ENCODE measurements at places on chromosomes 4 and X.

DNA sequence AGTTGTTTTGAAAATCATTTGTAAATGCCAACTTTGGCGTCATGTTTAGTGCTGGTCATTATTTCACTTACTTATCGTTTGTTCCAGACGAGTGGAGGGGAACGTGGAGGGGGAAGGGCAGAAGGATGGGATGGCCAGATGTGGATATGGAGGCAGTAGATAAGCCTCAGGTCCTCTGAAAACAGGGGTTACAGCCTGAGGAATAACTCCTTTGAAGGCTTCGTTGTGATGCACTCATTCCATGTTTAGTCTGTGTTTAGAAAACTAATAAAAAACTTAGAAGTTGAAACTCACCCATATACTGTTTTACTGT is 1.1 kb downstream of the MOB1B start:
- no peak for DNase-seq

GRCh38 chr4:30653291-30653690 is 66.9 kb upstream of the PCDH7 start:
- no peak for DNase-seq

DNA sequence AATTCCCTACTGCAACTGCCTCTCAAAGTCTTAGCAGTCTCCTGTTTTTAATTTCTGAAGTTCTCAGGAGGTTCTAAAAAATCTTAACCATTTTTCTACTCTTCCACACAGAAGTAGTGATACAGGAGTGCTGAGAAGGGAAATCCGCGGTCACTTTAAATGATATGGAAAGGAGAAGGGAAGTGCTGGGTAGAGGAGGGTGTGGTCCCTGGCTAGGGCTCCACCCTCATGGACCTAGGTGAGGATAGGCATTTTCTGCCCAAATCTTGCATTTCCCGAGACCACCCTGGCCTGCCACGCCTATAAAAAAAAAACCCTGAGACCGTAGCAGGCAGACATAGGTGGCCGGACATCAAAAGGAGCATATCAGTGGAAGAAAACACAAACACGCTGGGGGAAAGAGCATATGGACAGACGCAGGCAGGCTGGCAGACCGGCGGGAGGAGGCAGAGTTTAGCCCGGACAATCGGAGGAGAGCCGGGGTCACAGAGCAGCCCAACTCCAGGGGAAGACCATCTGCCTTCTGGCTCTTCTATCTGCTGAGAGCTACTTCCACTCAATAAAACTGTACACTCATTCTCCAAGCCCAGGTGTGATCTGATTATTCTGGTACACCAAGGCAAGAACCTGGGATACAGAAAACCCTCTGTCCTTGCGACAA is 85.7 kb downstream of the POU3F4 start:
- no peak for DNase-seq

GRCh38 chr4:88295656-88296055 is 11.3 kb upstream of the PPM1K start:
- no peak for DNase-seq

DNA sequence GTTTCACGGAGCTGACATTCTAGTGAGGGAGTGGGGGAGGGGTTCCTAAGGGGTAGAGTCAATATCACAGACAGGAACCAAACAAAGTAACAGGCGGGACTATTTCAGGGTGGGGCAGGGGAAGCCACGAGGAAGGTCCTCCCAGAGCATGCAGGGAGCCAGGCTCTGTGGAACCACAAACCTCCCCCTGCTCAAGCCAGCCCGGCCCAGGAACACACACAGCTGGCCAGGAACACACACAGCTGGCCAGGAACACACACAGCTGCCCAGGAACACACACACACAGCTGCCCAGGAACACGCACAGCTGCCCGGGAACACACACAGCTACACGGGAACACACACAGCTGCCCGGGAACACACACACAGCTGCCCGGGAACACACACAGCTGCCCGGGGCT is 24.8 kb downstream of the EVC2 start:
- DNase-seq, result no peak

DNA sequence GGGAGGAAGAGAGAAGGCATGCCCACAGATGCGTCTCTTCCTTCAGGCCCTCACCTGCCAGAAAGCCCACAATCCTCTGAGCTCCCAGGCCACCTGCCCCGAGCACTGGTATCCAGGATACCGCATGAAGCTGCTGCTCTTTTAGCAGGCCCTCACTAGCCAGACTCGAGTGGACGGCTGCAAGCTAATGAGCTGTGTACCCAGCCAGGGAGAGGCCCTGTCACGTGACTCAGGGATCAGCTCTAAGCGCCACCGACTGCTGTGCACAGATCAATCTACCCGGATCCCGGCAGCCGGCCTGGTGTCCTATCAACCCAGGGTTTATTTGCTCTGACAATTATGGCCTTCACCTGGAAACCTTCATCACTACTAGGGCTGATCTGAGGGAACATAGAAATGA is 39.0 kb downstream of the BCOR start:
- DNase-seq, result no peak

- DNase-seq, result no peak
Observed at GRCh38 chr4:168441412-168441811, 38.9 kb downstream of the DDX60L start.

- no peak for DNase-seq
Observed at GRCh38 chr4:175998782-175999181, 66.9 kb upstream of the WDR17 start.

- no peak for DNase-seq
Observed at GRCh38 chr4:159216834-159217233, 114.0 kb downstream of the RAPGEF2 start.

DNA sequence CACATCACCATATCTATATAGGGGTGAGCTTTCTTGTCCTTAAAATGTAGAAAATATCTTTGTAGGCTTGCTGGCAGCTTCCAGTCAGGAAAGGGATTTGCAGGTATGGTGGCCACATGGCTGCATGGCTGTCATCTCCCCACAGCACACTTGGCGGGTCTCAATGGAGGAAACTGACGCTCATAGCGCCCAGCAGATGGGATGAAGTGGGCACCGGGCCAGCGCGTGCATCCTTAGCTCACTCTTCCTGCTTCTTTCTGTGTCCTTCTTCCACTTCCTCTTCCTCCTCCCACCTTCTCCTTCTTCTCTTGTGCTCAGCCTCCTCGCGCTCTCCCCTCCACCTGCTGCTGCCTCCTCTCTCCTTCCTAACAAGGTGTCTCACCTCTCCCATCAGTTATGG is 156.2 kb upstream of the PSAPL1 start:
- no peak for DNase-seq

DNA sequence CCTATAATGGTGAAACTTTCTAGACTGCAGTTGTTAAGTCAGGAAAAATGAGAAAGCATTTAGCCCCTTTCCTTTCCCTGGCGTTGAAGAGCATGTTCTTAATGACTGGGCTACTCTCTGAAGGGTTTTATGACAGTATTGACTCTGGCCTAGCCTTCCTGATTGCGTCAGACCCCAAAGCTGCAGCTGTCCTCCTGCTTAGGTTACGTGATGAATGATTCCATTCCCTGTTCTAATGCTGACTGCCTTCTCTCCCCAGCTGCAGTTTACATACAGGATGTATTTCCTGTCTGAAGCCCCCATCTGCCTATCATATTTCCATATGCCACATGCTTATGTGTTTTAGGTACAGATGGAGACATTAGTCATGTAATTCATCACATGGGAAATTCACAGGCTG is 105.8 kb upstream of the EGFL6 start:
- DNase-seq, result no peak

- DNase-seq, result no peak
Observed at GRCh38 chr4:189765301-189765700, 175.4 kb upstream of the FRG1 start.

DNA sequence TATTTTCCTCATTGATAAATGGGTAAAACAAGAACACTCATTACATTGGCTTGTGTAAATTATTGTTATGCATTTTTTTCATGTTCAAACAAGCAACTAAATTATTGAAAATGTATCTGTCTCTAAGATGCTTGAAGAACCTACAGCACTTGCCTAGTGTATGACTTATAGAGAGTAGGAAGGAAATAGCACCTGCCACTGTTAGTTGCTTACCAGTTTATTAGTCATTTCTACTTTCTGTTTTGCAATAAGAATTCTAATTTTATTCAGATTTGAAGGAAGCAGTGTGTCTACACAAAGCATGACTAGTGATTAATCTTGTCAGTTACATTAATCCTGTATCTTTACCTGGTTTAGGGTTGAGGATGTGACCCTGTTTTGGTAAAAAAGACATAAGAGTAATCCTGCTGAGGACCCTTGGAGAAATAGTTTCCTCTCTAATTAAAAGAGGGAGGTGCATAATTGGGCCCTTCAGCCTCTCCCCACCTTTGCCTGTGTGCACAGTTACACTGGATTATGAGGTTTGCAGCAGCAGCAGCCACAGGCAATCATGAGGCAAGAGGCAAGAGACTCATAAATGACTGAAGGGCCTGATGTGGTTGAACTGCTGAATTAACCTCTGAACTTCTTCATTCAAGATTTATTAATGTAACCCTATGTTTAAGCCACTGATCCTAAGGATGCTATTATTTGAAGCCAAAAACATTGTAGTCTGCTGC is 1202.1 kb downstream of the ADGRL3 start:
- DNase-seq, result no peak

- no peak for DNase-seq
Observed at GRCh38 chr4:85391589-85392410, 83.2 kb upstream of the ARHGAP24 start.

GRCh38 chr4:162797108-162797507 is 369.6 kb downstream of the NAF1 start:
- no peak for DNase-seq

DNA sequence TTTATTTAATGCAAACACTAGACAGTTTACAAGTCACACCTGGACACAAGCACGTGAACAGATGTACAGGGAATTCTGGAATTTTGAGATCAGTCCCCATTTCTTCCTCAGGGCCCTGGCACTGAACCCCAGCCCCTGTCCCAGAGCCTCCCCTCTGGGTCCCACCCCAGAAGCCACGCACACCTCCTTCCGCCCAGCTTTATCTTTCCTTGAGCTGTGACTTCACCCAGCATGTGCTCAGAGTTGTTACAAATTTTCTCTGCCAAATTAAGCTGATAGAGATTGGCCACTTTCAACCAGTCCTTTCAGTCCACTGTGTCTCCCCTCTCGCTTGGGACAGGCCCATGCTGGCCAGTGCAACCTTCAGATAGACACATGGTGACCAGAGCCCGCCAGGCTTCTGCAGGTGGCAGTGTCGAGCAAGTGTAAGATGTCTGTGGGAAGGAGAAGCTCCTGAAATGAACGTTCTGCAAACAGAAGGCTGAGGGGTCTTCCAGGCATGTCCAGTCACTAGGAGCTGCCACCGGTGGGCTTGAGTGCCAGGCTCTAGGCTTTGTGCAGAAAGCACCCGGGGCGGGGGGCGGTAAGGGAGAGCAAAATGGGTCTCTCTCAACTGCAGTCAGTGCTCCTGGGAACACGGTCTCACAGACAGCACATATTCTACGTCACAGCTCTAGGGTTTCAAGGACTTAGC is 73.3 kb downstream of the MTMR1 start:
- no peak for DNase-seq

GRCh38 chrX:270848-271367 is 10.3 kb upstream of the PLCXD1 start:
- no peak for DNase-seq

DNA sequence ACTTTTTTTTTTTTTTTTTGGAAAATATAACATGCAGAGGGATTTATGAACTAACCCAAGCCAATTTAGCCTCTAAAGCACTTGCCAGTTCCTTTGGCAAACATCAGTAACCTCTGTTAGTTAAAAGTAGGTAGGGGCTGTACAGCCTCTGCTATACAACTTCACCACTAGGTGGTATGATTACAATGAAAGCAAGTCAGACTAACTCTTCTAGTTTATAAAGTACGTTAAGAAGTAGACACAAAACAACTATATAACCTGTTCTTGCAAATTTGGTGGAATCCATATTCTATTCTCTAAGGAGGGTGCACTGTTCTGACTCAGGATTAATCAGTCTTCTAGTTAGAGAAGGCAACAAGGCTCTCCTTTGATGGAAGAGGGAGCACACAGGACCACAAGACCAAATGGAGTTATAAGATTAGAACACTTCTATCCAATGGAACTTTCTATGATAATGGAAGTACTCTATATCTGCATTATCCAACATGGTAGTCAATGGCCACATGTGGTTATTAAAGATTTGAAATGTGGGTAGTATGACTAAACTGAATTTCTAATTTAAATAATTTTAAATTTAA is 12.8 kb downstream of the AIMP1 start:
- DNase-seq, result no peak

DNA sequence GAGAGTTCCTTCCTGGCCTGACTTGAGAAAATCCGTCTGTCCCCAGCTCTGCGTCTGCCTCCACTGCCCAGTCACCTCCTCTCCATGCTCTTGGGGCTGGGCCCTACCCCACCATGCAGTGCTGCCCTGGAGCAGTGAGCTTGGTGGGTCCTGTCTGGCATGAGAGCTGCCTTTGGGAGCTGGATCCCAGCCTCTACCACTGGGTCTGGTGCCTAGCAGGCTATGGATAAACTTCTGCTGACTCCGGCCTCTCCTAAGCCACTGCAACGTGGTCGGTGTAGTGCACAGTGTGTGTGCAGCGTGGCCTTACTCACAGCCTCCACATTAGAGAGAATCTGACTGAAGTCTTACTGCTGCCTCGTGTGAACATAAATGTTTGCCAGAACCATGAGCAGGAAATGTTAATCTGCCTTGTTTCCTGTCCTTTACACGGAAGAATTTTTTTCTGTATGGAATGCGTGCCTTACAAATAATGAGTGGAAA is 47.6 kb downstream of the HTT start:
- DNase-seq, result no peak

- DNase-seq, result peak; percentile 15
Observed at GRCh38 chr4:107931775-107932321, 499 bp downstream of the CYP2U1 start.

- DNase-seq, result no peak
Observed at GRCh38 chr4:89755220-89755619, 81.7 kb downstream of the SNCA start.

- no peak for DNase-seq
Observed at GRCh38 chr4:106614441-106614840, 245.9 kb upstream of the GIMD1 start.

DNA sequence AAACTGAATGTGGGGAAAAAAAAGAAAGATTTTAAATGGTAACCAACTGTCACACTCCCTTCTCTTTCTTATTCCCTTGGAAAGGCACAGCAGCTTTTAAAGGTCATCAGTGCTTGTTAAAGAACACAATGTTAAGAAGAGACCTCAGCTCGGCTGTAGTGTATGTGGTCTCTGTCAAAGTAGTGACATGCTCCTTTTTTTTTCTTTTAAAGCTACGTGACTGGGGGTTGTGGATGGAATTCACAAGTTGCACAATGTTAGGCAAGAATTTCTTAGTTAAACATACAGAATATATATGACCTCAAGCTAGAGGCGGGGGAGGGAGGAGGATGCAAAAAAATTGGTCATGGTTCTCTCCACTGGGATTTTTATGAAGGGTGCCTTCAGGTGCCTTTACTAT is 45.6 kb downstream of the OCRL start:
- no peak for DNase-seq

GRCh38 chr4:1413687-1414479 is 7.6 kb upstream of the NKX1-1 start:
- DNase-seq, result no peak

GRCh38 chr4:185357211-185357610 is 38.5 kb downstream of the LRP2BP start:
- no peak for DNase-seq

GRCh38 chrX:39475372-39475771 is 622.4 kb downstream of the BCOR start:
- DNase-seq, result no peak

- DNase-seq, result no peak
Observed at GRCh38 chr4:46505131-46505530, 115.2 kb upstream of the GABRA2 start.

- no peak for DNase-seq
Observed at GRCh38 chrX:71162981-71163380, 18.3 kb downstream of the NLGN3 start.

Measured in stimulated activated CD4-positive, alpha-beta T cell treated with anti-CD3 and anti-CD28 coated beads, Interleukin-1b, Interleukin-23, amount 100 ng/mL, for 24 hours (primary cell).